ENCODE measurements at places on chromosomes 12 and 14.

GRCh38 chr12:121713257-121713777, 765 bp downstream of the TMEM120B start:
- no peak for DNase-seq

DNA sequence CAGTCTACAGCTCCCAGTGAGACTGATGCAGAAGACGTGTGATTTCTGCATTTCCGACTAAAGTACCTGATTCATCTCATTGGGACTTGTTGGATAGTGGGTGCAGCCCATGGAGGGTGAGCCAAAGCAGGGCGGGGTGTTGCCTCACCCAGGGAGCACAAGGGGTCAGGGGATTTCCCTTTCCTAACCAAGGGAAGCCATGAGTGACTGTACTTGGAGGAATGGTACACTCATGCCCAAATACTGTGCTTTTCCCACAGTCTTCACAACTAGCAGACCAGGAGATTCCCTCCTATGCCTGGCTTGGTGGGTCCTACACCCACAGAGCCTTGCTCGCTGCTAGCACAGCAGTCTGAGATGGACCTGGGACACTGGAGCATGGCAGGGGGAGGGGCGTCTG, 21.0 kb upstream of the ABCC9 start:
- DNase-seq: no peak

DNA sequence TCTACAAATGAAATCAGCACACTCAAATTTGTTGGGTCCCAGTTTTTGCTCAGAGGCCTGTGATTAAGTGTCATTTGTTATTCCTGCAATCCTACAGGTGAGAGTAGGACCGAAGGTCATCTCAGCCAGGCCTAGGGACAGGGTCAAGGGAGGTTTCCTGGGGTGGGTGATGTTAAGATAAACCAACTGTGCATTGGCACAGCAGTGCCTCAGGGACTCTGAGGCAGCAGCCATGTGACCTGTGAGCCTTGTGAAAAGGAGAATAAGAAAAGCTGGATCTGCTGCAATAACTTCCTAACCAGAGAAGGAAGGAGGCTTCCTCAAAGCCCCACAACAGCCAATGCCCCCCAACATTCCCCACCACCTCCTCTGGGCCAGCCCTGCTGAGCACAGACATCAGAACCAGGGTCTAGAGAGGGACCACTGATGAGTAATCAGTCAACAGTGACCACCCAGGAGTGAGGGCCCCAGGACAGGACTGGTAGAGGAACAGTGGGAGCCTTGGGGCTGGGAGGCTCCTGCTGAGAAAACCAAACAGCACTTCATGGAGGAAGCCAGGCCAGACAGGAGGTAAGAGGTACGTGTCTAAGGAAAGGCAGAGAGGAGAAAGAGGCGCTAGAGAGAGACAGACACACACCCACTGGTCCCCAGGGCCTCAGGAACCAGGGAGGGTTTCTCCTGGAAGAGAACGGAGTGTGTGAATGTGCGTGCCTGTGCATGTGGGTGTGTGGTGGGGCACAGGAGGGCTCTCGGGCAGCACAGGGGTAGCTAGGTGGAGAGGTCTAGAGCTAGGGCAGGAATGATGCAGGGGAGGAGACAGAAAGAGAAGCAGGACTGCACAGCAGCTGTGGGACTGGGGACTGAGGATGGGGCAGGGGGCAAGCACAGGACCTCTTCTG, 82.4 kb downstream of the ITPK1 start:
- DNase-seq: no peak

DNA sequence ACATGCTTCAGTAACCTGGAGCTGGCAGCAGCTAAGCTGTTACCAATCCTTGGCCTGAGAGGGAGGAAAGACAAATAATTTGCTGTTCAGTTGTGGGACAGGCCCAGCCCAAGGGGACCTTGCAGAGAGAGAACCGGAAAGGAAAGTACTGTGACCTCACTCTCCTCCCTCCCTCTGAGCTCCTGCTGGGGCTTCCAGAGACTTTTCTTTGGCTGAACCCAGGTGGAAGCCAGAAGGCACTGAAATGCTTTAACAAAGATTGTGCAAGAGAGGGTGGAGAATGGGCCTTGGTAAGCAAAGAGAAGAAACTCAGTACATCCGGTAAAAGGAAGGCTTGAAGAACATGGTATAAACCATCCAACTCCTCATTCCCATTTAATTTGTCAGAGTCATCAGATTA, 457.1 kb downstream of the GLT1D1 start:
- no peak for DNase-seq

DNA sequence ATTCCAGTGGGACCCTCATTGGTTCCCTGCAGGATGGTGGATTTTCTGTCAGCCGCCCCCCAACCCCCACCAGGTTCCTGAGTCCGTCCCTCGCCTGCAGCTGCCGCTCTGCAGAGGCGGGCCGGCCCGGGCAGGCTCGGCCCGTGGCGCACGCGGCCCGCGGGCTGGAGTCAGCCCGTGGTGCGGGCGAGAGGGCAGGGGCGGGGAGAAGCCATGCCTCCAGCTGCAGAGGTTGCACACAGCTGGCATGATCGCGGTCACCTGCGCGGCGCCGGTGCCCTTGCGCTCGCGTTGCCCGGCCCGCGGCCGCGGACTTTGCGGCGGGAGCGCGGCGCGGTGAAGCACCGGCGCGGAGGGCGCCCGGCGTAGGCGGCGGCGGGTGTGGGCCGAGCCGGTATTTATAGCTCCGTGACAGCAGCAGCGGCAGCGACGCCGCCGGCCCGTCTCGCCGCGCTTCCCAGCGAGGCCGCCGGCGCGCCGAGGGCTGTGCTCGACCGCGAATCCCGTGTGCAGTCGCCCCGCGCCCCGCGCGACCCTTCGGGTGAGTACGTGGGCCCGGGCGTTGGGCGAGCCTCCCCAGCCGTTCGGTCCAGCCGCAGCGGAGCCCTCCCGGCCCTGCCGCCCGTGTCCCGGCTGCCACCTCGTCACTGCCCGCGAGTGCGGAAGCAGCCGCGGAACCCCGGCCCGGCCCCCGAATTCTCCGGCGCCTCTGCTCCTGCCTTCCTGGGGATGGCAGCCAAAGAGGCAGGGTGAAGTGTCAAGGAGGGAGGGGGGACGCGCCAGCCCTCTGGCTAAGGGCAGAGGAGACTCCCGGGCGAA, at the start of gene TMEM117:
TMEM117 (plus strand) TSS at position 426 of the 819 bp plus-strand sequence.
- DNase-seq: peak; percentile 14

DNA sequence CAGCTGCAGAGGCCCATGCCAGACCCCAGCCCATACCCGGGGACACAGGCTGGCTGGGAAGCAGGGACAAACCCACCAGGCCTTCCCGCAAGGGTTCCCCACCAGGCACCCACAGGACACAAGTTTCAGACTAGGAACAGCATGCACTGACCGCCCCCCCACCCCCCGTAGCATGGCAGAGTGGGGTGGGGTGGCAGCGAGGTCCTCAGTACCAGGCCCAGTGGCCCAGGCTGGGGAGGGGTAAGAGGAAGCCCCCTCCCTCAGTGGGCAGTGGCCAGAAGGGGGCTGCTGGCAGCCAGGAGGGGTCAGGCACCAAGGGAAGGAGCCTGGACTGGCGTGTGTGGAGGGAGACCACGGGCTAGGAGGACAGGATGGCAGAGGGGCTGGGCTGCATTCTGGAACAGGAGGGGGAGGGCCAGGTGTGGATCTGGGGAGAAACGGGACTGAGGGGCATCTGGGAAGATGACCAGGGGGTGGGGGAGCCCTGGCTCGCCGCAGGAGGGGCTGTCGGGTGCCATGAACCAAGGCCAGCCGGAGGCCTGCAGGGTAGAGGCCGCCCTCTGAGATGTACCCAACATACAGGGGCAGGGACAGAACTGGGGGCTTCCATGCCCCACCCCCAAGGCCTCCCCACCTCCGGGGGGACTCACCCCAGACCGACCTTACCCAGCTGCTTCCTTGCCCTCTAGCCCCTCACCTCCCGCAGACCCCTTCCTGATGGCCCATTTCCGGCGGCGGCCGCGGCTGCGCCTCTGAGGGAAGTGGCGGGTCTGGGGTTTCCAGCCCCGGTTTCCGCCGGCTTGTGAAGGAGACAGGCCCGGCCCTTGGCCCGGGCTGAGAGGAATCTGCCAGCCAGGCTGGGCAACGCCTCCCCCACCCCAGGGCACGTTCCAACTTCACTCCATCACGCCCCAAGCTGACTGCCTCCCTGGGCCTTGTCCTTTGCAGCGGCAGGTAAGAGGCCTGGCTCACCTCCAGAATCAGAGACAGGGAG, 5.6 kb upstream of the JAG2 start:
- DNase-seq: no peak

DNA sequence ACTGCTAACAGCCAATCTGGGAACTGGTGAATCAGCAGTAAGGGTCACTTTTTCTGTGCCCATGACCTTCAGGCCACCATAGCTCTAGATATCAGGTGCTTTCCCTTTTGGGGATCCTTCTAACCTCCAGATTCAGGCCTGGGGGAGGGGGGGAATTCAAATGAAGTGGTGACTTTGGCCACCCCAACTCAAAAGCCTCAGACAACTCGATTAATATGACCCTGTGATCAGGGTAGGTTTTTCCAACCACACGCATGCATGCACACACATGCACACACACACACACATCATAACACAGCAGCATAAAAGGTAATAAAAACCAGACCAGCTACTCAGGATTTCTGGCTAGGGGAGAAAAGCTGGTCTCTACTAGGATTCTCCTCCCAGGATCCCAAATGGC, 5.3 kb downstream of the TBX3 start:
- no peak for DNase-seq

All from stimulated activated CD8-positive, alpha-beta memory T cell treated with anti-CD3 and anti-CD28 coated beads, Interleukin-15, amount 100 ng/mL, for 1 hour (primary cell).